Dermis microvascular lymphatic vessel endothelial cell (primary cell): ENCODE measurements at places on chromosomes 13 and 19. TPM values are rescaled to one million over a fixed set of nuclear protein-coding genes. Genes with fewer than 3 reads are reported as not detected.

The FFAR2 gene
- not detected in 2 replicates for total RNA-seq

The KIR2DL1 gene
- not detected in 2 replicates for total RNA-seq

The SHC2 gene
- total RNA-seq = 7.6 and 35.0 TPM in 2 replicates

The VSTM2B gene
- not detected in 2 replicates for total RNA-seq

The IL27RA gene
- total RNA-seq = 1.1 and 3.1 TPM in 2 replicates

The NLRP7 gene
- not detected in 2 replicates for total RNA-seq

The DMKN gene
- not detected in 2 replicates for total RNA-seq

The BLVRB gene
- 39.8 and 61.3 TPM in 2 replicates for total RNA-seq

The C1QTNF9B gene
- total RNA-seq = not detected in 2 replicates

The ZNF791 gene
- total RNA-seq = 10.4 and 11.2 TPM in 2 replicates

The HS6ST3 gene
- under 0.01 TPM in 2 replicates for total RNA-seq

The FREM2 gene
- not detected in 2 replicates for total RNA-seq

The HSPB6 gene
- total RNA-seq = 0.13 and 0.25 TPM in 2 replicates

The TMEM145 gene
- total RNA-seq = 0.25 and 0.26 TPM in 2 replicates

The KLK4 gene
- total RNA-seq = not detected in 2 replicates

GRCh38 chr13:63680704-63681103 is 2265.1 kb upstream of the PCDH20 start:
- DNase-seq = no peak

DNA sequence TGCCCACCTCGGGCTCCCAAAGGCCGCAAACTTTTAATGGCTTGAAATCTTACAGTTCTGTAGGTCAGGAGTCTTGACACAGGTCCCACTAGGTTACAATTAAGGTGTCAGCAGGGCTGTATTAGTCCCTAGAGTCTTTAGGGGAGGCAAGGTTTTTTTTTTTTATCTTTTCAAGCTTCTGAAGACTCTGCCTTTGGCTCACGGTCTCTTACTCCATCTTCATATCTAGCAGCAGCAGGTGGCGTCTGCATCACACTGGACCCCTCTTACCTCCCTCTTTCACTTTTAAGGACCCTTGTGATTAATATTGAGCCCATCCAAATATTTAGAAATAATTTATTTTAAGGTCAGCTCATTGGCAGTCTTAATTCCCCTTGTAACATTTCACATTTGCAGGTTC is 11.6 kb downstream of the MIR17HG start:
- DNase-seq = no peak

GRCh38 chr13:106990594-106990993 is 422.7 kb upstream of the ARGLU1 start:
- DNase-seq = no peak

DNA sequence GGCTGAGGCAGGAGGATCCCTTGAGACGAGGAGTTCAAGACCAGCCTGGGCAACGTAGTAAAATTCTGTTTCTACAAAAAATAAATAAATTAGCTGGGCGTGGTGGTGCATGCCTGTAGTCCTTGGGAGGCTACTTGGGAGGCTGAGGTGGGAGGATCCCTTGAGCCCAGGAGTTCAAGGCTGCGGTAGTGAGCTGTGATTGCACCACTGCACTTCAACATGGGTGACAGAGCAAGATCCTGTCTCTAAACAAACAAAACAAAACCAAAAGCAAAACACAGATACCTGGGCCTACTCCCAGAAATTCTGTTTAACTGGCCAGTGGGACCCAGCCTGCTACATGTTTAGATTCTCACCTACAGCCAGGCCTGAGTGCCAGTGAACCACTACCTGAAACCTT is 74.6 kb upstream of the MEDAG start:
- DNase-seq = no peak

- DNase-seq = no peak
Measured at GRCh38 chr19:47143322-47144073, 12.9 kb downstream of the SAE1 start.

DNA sequence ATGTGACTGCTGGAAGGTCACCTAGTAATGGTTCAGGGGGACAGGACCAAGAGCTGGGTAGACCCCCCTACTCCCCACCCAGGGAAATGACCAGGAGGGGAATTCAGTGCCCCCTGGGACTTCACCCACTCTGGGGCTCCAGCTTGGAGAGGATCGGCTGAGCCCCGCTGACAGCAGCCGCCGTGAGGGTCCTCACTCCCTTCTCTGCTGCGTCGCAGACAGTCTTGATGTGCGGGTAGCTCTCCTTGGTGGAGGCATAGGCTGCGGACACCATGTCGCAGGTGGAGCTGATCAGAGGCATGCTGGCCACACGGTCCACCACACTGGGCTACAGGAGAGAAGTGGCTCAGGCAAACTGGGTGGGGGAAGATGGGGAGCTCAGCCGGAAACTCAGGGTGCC is 7.8 kb downstream of the PLIN3 start:
- DNase-seq = no peak

DNA sequence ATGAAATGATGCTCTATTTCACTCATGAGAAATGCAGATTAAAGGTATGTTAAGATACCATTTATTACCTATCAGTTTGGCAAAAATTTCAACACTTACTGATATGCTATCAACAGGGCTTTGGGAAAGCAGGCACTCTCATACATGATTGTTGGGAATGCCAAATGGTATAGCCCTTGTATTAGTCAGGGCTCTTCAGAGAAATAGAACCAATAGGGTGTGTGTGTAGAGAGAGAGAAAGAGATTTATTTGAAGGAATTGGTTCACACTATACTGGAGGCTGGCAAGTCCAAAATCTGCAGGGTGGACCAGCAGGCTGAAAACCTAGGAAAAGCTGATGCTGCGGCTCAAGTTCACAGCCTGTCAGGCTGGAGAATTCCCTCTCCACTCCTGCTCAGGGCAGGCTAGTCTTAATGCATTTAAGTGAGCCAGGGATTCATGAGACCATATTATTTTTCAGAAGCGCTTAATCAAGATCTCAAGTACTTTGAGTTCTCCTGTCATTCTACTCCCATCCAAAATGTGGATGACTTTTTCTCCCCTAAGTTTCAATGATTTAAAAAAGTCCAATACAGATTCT is 72.4 kb downstream of the NHLRC3 start:
- DNase-seq = no peak

- no peak for DNase-seq
Measured at GRCh38 chr13:109628251-109628699, 158.1 kb downstream of the IRS2 start.

DNA sequence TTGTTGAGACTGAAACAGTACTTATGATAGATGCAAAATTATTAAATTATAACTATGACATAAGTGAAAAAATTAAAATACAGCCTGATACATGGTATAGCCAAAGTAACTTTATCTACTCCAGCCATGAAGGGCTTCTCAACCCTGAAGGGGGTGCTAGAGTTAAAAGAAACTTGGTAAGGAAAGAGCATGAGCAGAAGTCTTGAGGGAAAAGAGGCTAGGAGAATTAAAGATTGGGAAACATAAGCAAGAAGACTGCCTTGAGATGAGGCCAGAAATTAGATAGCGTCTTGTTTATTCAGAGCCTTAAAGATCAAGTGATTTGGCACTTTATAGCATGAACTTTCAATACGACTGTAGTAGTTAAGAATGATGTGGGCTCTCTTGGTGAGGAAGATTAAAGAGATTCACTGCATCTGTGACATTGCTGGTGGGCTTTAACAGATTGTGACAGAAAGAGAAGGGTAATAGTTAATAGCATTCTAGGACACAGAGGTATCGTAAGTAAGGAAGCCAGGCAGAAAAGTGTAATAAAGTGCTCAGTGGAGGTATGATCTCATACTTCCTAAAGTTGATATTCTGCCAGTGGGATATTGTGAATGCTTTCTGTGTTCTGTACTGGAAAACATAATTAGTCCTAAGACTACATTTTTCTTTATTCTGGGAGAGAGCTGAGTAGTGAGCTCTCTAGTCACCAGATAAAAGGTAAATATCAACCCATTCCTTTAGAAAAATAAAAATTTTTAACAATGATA is 385.4 kb upstream of the PRR20A start:
- DNase-seq = no peak

DNA sequence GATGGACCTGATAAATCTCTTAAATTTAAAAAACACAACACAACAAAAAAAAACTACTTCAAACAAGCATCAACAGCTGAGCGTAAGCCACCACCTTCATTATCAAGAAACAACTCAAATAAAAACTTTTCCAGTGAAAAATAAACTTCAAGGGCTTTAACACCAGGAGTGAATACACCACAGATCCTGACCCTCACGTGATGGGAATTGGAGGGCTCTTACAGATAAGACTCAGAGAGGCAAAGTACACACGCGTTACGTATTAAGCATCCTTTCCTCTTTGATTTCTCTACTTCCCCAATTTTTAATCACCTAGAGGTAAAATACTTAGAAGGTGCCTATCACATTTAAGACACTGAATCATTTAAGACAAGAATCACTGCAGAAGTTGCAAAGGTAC is 573 bp upstream of the STARD13 start:
- DNase-seq = peak; percentile 53

GRCh38 chr13:43145534-43146196 is 122.3 kb downstream of the DNAJC15 start:
- no peak for DNase-seq

DNA sequence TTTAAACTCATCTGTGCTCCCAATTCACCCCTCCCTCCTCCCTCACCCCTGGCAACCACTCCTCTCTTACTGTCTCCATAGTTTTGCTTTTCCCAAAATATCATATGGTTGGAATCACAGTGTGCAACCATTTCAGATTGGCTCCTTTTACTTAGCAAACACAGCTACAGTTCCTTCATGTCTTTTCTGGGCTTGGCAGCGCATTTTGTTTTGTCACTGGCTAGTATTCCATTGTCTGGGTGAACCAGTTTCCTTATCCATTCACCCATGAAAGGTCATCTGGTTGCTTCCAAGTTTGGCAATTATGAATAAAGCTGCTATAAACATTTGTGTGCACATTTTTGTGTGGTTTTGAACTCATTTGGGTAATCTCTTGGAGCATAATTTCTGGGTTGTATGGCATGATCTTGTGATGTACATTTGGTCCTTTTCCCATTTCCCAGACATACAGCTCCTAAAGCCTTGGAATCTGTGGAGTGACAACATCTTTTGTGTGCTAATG is 23.9 kb upstream of the GAS6 start:
- DNase-seq = no peak

DNA sequence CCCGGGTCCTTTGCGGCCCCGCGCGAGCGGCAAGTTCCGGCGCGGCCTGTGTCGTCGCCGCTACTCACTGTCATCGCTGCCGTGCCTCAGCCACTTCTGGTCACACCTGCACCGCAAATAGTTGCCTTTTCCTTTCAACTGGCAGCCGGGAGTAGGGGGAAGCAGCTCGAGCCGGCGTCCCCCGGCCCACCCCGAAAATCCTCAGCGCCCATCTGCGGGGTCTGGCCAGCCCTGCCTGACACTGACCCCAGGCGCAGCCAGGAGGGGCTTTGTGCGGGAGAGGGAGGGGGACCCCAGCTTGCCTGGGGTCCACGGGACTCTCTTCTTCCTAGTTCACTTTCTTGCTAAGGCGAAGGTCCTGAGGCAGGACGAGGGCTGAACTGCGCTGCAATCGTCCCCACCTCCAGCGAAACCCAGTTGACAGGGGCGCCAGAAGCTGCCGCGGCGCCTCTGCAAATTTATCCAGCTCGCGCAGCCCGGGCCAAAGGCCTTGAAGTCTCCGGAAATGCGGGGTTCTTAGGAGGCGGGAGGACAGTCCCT is 1.7 kb downstream of the PDX1 start:
- no peak for DNase-seq

DNA sequence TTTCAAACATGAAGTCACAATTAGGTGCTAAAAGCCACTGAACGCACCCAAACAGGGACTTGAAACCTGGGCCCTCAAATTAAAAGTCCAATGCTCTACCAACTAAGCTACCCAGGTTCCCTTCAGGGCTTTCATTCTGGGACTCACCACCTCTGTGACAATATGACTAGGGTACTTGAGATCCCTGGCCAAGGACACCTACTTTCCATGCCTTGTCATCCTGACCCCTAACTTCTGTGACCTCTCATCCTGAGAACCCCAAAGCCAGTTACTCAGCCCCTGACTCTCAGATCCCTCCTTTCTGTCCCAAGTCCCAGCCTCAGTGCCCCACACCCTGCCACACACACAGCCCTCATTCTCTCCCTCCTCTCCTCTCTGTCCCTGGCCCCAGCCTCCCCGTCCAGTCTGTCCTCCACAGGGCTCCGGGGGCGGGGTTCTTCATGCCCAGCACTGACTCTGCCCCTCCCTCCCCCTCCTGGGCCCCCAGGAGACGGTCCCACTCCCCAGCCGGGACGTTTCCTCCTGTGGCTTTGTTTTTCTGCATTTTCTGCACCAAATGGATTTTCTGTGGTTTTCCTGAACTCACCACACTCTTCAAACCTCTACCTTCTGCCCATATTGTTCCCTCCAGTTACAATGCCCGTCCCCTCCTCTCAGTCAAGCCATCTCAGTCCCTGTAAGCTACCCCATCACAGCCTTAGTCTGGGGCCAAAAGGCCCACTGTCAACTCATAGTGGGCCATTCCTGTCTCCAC is 7.0 kb downstream of the RCN3 start:
- no peak for DNase-seq

GRCh38 chr13:64371045-64371444 is 2859.1 kb downstream of the PCDH9 start:
- no peak for DNase-seq

GRCh38 chr19:4376671-4376990 is 23.7 kb downstream of the SH3GL1 start:
- DNase-seq = no peak
